ENCODE measurements at places on chromosomes 4 and X.

DNA sequence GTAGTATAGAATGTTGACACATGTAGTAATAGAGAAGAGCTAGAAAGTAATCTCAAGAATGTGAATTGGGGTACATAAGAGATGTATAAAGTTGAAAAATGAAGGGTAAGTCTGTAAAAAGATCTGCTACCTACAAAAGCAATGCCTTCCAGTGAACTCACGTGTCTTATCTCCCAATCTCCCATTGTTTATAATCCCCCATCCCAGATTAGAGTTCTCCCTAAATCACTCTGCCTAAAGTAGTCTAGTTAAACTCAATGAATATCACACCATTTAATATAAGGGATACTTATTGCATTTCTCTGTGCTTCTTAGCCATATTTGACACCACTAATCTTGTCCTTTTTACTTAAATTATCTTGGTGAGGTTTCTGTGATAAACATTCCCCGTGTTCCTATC lies 6.6 kb downstream of the TECRL start:
- DNase-seq, result no peak

- DNase-seq, result no peak
Observed at GRCh38 chr4:7774301-7775294, 165.1 kb downstream of the AFAP1 start.

- DNase-seq, result no peak
Observed at GRCh38 chrX:103823591-103823990, 8.5 kb downstream of the RAB9B start.

GRCh38 chr4:24889991-24890390 lies 22.9 kb downstream of the CCDC149 start:
- DNase-seq, result peak; percentile 10

GRCh38 chr4:71107726-71108125 lies 114.3 kb downstream of the DCK start:
- DNase-seq, result no peak

DNA sequence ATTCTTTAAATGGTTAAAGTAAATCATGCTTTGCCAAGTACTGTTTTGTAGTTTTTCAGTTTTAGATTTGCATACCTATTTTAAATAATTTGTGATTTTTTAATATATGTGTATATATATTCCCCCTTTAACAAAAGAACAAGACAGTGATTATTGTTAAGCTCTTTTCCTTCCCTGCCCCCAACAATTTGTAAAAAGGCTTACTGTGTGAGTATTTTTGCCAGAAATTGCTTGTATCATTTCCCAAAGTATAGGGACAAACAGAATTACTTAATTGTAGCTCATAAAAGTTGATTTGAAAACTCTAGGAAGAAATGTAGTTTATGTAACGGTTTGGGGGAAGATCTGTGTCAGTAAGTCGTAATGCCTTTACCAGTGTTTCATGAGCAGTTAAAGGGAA lies 19.0 kb downstream of the CPEB2 start:
- no peak for DNase-seq

- no peak for DNase-seq
Observed at GRCh38 chr4:184274286-184274951, 56.7 kb upstream of the ENPP6 start.

- DNase-seq, result no peak
Observed at GRCh38 chrX:120759685-120760084, 116.0 kb downstream of the CT47B1 start.

DNA sequence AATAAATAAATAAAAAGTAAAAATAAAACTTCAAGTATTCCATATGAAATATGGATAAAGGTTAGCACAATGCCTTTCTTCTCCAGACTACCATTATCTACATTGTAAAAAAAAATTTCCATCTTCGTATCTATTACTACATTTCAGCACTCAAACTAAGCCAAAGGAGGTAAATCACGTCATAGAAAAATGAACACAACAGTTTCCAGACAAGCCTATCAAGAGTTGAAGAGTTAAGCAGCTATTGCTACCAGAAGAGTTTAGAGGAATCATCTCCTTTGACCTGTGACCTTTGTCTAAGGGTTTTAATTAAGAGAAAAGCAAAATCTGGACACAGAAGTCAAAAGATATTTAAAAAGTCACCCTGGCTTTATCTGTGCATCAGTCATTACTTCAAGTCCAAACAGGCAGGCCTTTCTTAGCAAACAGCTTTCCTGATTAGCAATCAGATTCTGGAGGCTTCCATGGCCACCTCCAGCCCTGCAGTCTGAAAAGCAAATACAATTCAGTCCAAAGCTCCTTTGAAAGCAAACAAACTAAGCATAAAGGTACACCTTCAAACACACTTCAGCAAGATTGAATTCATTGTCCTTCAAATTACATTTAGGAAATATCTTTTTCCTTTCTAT lies 82.2 kb downstream of the APBB2 start:
- no peak for DNase-seq

DNA sequence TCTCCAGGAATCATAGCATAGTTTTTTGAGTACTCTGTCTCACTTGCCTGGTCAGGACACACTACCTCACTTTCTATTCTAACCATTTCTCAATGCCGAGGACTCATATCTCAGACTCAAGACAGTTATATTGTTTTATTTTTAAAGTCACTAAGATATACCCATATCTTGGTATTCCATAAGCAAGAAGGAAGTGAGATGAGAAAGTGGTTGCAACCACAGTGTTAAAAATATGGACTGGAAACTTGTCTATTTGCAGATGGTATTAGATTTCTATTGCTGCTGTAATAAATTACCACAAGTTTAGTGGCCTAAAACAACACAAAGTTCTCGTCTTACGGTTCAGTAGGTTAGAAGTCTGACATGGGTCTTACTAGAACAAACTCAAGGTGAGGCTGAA lies 344.8 kb upstream of the MAGEB2 start:
- peak; percentile 15 for DNase-seq

GRCh38 chr4:109755656-109756055 lies 25.8 kb upstream of the PLA2G12A start:
- DNase-seq, result no peak

DNA sequence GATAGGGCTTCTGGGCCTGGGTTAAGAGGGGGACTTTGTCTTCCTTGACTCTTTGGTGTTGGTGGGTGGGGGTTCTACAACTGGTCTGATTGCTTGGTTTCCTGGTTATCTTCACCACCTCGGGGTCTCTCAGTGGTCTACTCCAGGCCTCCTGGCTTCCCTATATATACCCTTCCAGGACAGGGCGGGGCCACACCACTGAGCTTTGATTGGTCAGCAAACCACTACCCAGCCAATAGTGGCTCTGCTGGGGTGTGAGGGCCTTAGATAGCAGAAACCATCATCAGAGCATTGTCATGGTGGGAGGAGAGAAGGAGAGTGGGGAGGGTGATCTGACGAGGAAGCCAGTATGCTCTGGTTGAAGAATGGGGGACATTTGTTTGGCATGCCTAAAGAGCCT lies 14.4 kb upstream of the MAGEA1 start:
- no peak for DNase-seq
